Activated CD4-positive, alpha-beta T cell treated with anti-CD3 and anti-CD28 coated beads, Interleukin-2, Interleukin-6, amounts not matched to agents 100 ng/mL and 50 ng/mL, durations not matched to agents 16 hours and 8 hours (primary cell): ENCODE measurements at places on chromosomes 7 and 10.
A peak's percentile ranks its signal among the peaks of the same experiment; 100 is the strongest.

DNA sequence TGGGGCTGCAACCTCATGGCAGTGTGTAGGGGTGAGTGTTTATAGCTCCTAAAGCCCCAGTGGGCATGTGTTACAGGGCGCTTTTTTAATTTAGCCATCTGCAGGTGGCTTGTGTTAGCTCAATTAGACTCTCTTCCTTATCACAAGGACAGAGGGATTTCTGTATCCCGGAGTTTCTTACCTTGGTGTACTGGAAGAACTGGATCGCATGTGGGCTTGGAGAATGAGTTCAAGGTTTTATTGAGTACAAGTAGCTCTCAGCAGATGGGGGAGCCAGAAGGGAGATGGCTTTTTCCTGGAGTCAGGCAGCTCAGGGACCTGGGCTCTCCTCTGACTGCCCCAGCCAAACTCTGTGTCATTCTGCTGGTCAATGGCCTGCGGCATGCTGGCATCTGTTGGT, 153.5 kb upstream of the C7orf33 start:
- DNase-seq: no peak

GRCh38 chr7:41027428-41028115, 675.3 kb downstream of the INHBA start:
- DNase-seq: no peak

DNA sequence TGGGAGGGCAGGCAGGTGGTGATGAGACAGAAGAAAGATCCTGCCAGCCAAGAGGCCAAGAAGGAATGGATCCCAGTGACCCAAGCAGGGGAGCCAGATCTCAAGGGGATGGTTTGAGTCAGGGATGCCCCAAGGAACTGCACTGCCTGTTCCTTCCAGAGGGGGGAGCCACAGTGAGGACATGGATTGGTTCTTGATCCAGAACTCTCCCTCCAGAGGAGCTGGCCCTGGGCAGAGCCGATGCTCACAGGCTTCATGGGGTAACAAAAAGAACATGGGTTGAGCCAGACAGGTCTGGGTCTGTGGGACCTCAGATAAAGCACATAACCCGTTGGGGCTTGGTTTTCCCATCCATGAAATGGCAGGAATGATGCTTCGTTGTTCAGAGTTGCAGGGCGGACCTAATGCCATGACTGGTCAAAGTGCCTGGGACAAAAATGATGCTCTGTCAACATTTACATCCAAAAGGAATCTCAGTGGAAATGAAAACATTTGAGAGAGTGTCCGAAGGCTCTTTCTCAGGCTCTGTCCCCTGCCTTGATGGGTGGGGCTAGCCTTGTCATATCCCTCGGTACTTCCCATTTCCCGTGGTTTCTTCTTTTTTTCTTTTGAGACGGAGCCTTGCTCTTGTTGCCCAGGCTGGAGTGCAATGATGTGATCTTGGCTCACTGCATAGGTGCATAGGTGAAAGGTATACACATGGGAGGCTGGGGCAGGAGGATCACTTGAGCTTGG, 4.7 kb upstream of the DENND2A start:
- peak; percentile 28 for DNase-seq

DNA sequence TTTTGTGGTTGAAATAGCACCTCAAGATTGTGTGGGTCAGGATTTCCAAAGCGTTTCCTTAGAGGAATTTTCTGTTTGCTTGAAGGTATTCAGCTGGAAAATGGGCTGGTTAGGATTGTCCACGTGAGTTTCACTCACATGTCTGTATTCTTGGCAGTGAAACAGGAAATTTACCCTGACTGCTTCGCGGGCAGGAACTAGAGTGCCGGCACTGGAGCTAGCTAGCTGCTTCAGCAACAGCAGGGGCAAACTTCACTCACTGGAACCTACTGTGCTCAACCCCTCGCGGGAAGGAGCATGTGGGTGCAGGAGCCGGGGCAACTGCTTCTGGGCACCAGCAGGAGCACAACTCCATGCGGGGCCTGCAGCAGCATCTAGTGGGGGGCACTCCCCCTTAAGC, 38.0 kb upstream of the RTKN2 start:
- no peak for DNase-seq

GRCh38 chr7:75611557-75612178, 119.5 kb downstream of the SPDYE5 start:
- DNase-seq: no peak

DNA sequence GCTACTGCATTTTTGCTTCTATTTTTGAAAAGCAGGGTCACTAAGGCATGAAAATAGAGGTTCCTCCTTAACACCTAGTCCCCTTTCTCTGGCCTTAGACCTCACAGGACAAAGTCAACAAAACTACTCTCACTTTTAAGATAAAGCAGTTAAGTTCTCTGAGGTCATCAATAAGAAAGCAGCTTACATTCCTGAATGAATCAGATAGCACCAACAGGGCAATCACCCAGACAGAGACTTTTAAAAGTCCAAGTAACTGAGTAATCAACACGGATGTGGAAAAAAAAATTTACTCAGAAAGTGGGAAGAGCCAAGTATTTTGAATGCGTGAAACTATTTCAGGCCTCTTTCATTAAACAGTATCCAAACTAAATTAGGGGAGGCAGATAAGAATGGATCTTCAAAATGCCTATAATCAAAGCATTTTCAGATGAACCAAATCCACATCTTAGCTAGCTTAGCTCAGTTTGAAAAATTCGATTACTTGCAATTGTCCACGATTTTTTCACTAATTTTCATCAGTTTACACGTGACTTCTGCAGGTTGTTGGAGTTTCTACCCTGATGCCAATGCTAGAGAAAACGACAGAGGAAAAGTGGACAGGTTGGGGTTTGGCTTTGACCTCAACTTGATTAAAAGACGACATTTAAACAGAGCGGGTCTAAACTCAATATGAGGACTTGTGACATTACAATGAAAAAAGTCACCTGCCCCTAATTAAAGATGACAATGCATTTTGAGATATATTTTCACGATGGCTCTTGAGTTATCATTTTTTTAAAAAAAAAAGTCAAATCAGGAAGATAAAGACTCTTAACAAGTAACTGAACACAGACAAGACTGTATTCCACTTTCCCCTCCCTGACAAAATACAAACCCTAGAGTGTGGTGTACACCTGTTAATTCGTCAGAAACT, 1.6 kb downstream of the BEND7 start:
- DNase-seq: no peak

GRCh38 chr10:113300617-113301016, 252.2 kb upstream of the HABP2 start:
- DNase-seq: no peak

DNA sequence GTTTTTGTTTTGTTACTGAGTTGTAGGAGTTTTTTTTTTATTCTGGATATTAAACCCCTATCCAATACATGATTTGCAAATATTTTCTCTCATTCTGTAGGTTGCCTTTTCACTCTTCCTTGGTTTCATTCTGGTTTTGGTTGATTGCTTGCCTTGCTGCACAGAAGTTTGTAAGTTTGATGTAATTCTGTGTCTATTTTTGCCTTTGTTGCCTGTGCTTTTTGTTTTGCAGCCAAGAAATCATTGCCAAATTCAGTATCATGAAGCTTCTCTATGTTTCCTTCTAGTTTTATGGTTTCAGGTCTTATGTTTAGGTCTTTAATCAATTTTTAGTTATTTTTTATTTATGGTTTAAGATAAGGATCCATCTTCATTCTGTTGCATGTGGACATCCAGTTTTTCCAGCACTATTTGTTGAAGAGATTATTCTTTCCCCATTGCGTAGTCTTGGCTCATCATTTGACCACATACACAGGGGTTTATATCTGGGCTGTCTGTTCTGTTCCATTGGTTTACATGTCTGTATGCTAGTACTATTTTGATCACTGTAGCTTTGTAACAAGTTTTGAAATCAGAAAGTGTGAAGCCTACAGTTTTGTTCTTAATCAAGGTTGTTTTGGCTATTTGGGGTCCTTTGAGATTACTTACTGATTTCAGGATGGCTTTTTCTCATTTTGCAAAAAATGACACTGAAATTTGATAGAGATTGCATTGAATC, 26.4 kb downstream of the BMPR1A start:
- peak; percentile 59 for DNase-seq

- no peak for DNase-seq
Observed at GRCh38 chr10:4213441-4213840, 428.4 kb upstream of the KLF6 start.

DNA sequence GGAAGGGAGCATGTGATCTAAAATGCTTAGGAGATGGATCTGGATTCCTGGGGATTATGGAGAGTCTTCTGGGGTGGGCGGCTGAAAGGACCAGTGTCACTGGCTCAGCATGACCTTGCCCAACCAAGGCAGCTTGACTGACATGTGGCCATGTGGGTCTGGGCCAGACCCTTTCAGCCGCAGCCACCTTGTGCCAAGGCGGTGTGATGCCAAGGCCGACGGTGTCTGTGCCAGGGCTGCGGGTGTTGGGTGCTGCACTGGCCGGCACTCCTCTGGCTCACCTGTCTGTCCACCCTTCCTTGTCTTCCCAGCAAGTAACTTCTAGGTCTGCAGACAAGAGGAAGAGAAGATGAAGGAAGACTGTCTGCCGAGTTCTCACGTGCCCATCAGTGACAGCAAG, 8.8 kb downstream of the DEPP1 start:
- no peak for DNase-seq

- DNase-seq: peak; percentile 54
Observed at GRCh38 chr7:118312966-118313365, 88.5 kb downstream of the ANKRD7 start.

DNA sequence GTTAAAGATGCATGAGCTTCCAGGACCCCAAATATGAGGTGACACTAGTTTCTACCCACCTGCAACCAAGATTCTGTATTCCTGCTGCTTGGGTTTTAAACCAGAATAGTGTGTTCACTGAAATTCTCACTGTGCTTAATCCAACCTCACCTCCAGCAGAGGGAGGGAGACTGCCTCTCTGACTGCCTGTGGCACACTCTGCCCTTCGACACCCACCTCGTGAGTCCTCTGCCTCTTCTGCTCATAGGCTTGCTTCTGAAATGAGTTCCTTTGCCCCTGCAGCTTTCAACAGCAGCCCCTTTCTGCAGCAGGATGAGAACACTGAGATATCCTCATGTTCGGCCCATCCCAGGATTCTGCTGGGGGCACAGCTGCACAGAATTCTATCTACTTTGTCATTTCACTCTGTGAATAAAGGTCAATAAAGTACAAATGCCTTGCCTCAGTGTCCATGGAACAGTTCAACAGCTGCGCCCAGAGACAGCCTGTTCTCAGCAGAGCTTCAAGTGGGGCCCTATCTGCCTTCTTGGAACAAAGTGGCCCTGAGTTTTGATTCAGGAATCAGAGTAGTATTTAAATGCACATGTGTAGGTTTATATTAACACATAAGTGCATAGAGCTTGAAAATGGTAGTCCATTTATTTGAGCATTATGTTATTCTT, 632.5 kb downstream of the TNS3 start:
- no peak for DNase-seq

- DNase-seq: no peak
Observed at GRCh38 chr10:33772370-33773252, 438.1 kb upstream of the NRP1 start.

DNA sequence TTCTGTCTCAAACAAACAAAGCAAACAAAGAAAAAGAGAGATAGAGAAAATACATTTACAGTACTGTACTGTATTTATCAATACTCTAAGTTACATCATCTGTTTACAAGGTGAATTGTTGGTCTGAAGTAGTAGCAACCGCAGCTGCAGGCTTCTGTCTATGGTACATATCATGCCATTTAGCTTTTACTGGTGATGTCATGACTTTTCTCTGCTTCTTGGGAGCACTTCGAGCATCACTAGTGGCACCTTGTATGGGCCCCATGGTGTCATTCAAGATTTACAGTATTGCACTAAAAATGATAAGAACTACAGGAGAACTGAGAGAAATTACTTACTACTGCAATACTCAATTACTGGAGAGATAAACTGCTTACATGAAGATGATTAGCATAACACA, 826.9 kb downstream of the CNTNAP2 start:
- no peak for DNase-seq

GRCh38 chr7:39987641-39988347, 37.7 kb downstream of the CDK13 start:
- no peak for DNase-seq

GRCh38 chr10:34281661-34282582, 533.2 kb downstream of the PARD3 start:
- peak; percentile 39 for DNase-seq

DNA sequence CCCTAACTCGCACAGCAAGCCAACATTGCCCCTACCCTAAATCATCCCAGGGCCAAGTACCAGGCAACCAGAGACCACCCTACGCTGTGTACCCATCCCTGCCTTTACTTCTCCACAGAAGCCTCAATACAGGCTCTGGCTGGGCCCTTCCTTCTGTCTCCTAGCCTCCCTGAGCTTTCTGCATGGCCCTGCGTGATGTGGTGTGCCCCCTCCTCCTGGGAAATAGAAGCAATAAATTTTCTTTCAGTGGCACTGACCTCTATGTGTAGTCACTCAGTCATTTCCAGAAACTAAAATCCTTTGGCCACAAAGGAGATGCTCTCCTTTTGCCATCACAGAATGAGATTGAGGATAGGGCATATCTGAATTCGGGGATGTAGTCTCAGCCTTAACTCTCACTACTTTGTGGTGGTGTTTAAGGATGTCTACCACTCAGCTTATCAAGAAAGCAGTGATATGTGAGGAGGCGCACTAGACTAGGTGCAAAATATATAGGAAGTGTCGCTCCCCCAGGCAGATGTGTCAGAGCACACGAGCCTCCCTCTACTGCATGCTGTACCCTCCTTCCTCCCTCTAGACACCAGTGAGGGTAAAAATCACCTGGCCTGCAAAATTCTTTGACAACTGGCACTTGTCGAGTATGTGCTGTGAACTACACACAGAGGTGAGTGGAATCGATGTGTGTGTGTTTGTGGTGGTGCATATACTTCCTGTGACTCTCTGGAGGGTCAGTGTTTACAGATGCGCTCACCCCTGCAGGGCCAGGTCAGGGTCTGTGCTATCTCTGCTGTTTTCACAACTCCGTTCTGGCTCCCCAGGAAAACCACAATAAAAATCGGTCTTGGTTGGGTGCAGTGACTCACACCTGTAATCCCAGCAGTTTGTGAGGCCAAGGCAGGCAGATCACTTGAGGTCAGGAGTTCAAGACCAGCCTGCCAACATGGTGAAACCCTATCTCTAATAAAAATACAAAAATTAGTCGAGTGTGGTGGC, 825.9 kb upstream of the IGFBP3 start:
- no peak for DNase-seq

DNA sequence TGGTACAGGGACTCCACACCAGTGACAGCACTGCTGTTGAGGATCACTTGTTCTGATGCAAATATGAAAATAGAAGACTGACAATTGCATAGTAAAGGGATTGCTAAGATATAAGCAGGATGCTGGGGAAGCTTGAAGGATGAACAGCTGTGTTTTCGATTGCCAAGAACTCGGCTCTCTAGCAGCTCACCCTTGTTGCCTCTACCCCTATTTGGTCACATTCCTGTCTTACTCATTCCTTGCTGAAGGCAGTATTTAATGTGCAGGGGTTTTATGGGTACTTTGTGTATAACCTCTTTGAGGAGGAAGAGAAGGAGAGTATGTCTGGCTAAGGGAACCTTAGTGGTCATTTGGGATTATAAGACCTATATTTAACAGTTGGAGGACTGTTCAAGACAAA, 218.8 kb downstream of the AUTS2 start:
- no peak for DNase-seq

GRCh38 chr10:101064415-101065030, 2.7 kb downstream of the KAZALD1 start:
- DNase-seq: no peak

- no peak for DNase-seq
Observed at GRCh38 chr10:33609546-33609945, 275.1 kb upstream of the NRP1 start.
